Left ventricle myocardium inferior (tissue), 1 donor: ENCODE measurements at places on chromosomes 7 and 10. TPM values are rescaled to one million over a fixed set of nuclear protein-coding genes. Genes with fewer than 3 reads are reported as not detected.

DNA sequence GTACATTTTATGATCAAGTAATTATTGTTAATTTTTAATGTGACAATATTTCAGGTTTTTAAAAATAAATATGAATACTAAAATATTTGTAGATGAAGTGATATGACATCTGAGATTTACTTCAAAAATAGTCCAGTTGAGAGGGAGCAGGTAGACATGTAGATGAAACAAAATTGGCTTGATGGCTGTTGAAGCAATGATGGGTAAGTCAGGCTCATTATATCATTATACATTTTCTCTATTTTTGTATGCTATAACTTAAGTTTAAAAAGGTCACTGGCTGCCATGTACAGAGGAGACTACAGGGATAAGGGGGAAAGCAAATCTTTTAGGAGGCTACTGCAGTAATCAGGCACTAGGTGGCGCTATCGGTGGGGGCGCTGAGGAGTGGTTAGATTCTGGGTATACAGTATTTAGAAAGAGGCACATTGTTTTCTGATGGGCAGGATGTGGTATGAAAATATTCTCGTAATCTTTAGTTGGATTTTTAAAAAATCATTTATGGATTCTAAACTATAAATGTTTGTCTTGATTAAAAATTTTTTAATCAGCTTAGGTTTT lies 189.8 kb upstream of the IMMP2L start:
- H3K36me3 ChIP-seq, result peaks cover 30% of the 10 kb centered on the region
- H3K4me1 ChIP-seq, result no peaks in the 10 kb centered on the region
- no peaks in the 10 kb centered on the region for H3K27me3 ChIP-seq
- H3K4me3 ChIP-seq, result no peak overlapping the region

DNA sequence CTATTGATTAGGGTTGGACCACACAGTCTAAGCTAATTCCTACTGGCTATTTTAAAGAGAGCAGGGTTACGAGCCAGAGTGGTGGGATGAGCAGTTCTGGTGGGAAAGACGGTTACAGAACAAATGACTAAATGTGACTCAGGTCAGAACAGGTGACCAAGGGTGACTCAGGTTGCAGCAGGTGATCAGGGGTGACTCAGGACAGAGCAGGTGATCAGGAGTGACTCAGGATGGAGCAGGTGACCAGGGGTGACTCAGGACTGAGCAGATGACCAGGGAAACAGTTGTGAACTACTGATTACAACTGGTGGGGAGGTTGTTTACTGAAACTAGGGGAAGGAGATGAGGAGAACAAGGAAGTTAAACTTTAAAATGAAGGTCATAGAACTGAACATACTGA lies 366.3 kb downstream of the ABCA13 start:
- H3K27ac ChIP-seq, result no peak overlapping the region
- H3K4me3 ChIP-seq, result no peak overlapping the region
- H3K27me3 ChIP-seq, result no peaks in the 10 kb centered on the region
- no peak for DNase-seq

The CLRN3 gene
- total RNA-seq, result not detected

DNA sequence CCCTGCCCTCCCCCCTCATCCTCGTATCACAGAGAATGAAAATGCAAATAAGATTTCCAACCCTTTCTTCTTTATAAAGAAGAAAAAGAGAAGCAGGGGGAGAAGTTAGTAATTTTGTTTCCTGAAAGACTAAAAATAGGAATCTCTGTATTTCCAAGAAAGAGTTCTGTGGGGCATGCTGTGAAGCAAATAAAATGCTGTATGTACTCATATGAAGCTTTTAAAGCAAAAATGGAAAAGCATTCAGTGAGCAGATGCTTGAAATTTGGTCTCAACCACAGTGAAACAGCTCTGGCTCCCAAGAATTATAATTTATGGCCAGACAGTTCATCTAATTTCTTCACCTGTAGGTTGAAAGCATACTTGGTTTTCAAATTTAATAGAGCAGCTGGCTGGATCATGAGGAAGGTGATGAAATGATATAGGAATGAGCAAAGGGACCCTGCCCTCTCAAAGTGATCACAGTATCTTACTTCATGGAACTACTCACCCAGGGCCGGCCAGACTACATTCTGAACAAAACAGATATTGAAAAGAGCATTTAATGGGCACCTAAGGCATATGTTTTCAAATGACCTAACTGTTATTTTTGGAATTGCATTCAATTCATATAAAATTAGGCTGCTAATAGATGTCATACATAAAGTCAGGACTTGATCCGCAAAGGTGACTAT lies 31.4 kb downstream of the SVIL start:
- no peak overlapping the region for H3K4me3 ChIP-seq
- H3K4me1 ChIP-seq, result peaks cover 88% of the 10 kb centered on the region
- H3K27me3 ChIP-seq, result no peaks in the 10 kb centered on the region
- no peaks in the 10 kb centered on the region for H3K36me3 ChIP-seq
- peak overlapping the region; percentile 17 for H3K27ac ChIP-seq

DNA sequence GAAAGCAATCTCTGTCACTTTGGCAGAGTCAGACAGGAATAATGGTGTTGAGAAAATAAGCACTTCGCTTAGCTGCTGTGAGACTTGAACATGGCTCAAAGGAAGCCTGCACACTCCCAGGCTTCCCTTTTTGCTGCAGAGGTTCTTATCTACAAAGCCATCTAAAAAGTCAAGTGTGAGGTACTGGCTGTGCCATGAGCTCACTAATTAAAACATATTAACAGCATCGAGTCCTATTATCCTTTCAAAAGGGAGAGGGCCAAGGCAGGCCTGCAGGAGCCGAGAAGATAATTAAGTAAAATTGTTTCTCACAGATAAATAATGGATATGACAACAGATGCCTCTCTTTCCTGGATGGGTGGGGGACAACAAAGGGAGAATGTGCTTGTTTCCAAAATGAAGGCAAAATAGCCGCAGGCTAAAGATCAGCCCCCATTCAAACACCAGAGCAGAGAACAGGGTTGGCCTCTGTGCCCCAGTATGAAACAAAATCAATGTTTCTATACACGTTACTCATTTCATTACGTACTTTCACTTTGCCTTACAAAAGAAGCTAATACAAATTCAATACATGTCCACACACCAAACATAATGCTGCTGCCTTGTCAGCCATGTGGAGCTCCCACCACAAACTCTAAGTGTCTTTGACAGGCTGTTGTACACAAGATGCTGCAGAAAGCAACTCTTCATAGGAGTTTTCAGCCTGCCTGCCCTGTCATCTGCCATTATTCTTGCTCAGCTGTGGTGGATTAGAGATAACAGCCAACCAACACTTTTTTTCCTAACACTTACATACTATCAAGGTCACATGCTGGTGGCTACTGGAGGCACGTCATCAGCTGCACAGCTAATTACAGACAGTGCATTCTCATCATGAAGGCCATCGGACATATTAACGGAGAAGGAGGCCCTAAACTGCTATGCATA lies 55.3 kb downstream of the ELAPOR2 start:
- no peaks in the 10 kb centered on the region for H3K36me3 ChIP-seq
- H3K4me3 ChIP-seq, result peak overlapping the region; percentile 38
- no peaks in the 10 kb centered on the region for H3K27me3 ChIP-seq
- DNase-seq, result no peak
- peaks cover 39% of the 10 kb centered on the region for H3K4me1 ChIP-seq
- peak overlapping the region; percentile 49 for H3K27ac ChIP-seq

- H3K4me3 ChIP-seq, result no peak overlapping the region
- no peak overlapping the region for H3K27ac ChIP-seq
These were observed 6.2 kb upstream of the TLX1 start for GRCh38 chr10:101124933-101125332.

DNA sequence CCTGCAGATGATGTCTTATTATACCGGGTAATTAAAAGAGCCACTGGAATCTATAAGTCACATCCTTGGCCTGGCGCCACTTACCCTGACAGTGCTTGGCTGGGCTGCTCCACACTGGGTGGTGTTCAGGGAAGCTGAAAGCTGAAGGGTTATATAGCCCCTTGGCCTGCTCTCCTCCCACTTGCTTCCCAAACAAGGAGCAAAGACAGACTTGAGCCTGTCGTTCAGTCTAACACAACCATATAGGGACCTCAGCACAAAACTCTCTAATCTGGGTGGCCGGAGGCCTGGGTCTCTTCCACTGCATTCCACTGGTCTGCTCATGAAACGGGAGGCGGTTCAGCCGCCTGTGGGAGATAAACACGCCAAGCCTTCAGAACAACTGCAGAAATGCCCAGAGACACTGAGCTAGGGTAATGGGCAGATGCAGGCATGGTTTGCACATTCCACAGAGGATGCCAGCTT lies at the start of gene ACTA2:
TSS of gene ACTA2 (minus strand) at position 127 of the 465 bp plus-strand sequence. CDS start 3,843 bp downstream, outside the sequence.
- H3K36me3 ChIP-seq, result no peaks in the 10 kb centered on the region
- H3K4me3 ChIP-seq, result peak within 1 kb of the TSS; percentile 51
- H3K27me3 ChIP-seq, result no peaks in the 10 kb centered on the region
- peaks cover 33% of the 10 kb centered on the region for H3K4me1 ChIP-seq

The GIMAP8 gene
- total RNA-seq, result 11.0 TPM

The PIP gene
- not detected for total RNA-seq

The SPAM1 gene
- not detected for total RNA-seq

DNA sequence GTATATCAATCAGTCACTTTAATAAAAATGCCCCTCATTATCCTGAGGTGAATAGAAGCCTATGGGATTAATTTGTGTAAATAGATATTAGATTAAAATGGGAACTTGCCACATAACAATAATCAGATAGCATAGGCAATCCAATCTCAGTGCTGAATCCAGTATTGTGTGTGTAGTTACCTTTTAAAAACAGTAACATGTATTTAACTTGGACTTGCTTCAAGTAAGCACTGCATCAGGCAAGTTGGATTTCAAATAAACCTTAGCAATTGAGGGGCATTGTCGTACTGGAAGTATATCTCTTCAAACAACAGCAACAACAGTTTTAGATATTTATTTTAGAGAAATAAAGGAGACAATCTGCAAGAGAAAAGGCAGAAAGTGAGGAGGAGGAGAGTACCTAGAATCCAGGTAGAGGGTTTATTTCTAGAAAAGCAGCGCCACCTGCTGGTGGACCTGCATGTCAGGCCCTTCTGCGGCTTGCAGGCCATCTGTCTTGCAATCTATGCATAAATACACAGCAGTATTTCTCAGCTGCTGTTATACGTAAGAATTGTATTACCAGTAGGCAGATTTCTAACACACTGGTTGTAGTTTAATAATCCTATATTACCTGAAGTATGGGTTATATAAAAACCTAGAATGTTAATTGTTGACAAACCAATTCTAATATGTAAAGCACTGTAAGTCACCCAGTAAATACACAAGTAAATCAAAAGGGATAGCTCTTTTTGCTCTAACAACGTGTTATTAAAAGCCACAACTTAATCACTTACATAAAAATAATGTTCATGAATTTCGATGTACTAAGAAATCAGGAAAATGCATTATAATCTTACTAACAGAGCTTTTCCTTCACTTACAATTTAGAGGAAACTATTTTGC lies 652.8 kb downstream of the KCNMA1 start:
- no peaks in the 10 kb centered on the region for H3K27me3 ChIP-seq
- no peak overlapping the region for H3K4me3 ChIP-seq
- peak; percentile 45 for DNase-seq
- H3K36me3 ChIP-seq, result no peaks in the 10 kb centered on the region

The SCART1 gene
- total RNA-seq, result 0.36 TPM

DNA sequence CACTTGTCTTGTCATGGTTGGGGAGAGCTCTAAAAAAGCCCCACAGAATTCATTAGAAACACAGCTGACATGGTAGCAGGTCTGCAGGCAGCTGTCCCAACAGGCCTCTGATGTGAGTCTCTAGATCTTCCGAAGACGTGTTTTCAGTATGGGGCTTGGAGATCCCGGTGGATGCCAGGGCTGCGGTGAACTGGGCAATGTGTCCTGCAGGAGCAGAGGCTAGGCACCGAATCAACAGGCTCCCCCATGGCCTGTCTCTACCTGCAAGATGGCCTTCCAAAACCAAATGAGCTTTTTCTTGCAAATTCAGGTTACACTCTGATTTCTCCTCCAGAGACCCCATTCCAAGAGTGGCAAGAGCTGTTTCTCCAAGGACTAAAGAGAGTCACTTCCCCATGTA lies 2.9 kb downstream of the CPXM2 start:
- DNase-seq, result no peak
- H3K4me1 ChIP-seq, result no peaks in the 10 kb centered on the region
- peaks cover 84% of the 10 kb centered on the region for H3K27me3 ChIP-seq
- H3K4me3 ChIP-seq, result no peak overlapping the region
- no peaks in the 10 kb centered on the region for H3K36me3 ChIP-seq

The MYL7 gene
- total RNA-seq, result 518 TPM

The CCDC136 gene
- total RNA-seq, result 8.2 TPM

DNA sequence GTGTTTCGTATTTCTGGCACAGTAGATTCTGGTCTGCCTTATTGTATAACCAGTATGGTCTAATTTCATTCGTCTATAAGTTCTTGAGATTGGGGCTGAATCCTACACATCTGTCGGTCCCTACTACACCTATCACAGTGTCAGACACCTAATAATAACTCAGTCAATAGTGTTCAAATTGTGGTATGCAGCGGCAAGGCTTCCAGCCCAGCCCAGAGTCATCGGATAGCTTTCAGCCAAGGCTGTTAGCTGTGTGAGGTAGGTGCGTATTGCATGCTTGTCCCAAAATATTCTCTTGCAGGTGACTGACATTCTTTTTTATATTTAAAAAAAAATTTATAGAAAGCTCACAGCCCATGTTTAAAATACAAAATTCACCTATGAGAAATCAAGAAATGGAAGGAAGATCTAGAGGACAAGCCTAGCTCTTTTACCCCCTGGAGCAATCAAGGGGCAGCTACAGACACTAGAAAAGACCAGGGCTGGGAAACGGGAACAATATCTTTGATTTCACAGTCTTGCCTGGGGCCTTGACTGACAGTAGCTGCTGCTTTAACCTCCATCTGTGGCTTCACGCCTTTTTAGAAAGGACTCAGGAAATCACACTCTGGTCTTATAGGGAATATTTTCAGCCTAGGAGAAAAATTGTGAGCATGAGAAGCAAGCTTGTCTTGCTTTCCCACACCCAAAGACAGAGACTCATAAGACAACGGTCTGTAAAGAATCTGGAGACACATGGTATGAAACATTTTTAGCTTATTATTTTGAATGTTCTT lies 9.5 kb upstream of the ASB4 start:
- H3K27me3 ChIP-seq, result no peaks in the 10 kb centered on the region
- H3K36me3 ChIP-seq, result no peaks in the 10 kb centered on the region
- peak overlapping the region; percentile 32 for H3K4me3 ChIP-seq
- no peak for DNase-seq

- no peaks in the 10 kb centered on the region for H3K36me3 ChIP-seq
- H3K27ac ChIP-seq, result no peak overlapping the region
- H3K27me3 ChIP-seq, result no peaks in the 10 kb centered on the region
- no peak for DNase-seq
These were observed 43.0 kb downstream of the NT5C2 start for GRCh38 chr10:103149991-103150622.

The AOAH gene
- total RNA-seq, result 1.9 TPM

GRCh38 chr7:133771788-133772419 lies 355.2 kb upstream of the LRGUK start:
- H3K27me3 ChIP-seq, result no peaks in the 10 kb centered on the region
- no peaks in the 10 kb centered on the region for H3K36me3 ChIP-seq
- no peak overlapping the region for H3K4me3 ChIP-seq
- no peaks in the 10 kb centered on the region for H3K4me1 ChIP-seq

DNA sequence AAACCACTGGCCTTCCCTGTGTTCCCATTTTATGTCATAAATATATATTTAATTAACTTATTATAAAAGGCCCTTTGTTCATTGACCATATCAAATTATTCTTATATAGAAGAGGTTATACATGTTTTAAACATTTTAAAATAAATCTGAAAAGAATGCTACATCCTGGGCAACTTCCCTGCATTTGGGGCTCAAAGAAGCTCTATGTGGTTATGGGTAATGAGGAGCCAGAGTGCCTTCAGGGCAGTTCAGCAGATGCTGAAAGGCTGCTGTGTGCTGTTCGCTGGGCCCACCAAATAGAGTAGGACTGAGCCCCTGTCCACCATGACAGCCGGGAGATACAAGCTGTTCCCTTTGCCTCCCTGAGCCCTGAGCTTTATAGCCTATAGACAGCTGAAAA lies 35.9 kb downstream of the HTRA1 start:
- no peak overlapping the region for H3K27ac ChIP-seq
- DNase-seq, result no peak
- no peaks in the 10 kb centered on the region for H3K36me3 ChIP-seq
- H3K4me3 ChIP-seq, result no peak overlapping the region
- H3K4me1 ChIP-seq, result peaks cover 63% of the 10 kb centered on the region
